ENCODE measurements at places on chromosomes 7 and 10. TPM values are rescaled to one million over a fixed set of nuclear protein-coding genes. Genes with fewer than 3 reads are reported as not detected.

Gene CHST12
- 2.7 TPM for total RNA-seq

Gene MYO1G
- total RNA-seq: under 0.01 TPM

Gene ITGA8
- total RNA-seq: under 0.01 TPM

Gene CPN1
- total RNA-seq: not detected

Gene FBXO24
- 0.47 TPM for total RNA-seq

Gene CALML3
- total RNA-seq: not detected

Gene PIP
- total RNA-seq: not detected

Gene SERPINE1
- 37.9 TPM for total RNA-seq

Gene CYP2C19
- total RNA-seq: not detected

Gene UNCX
- total RNA-seq: not detected

Gene ADCY1
- 3.2 TPM for total RNA-seq

Gene LAMB4
- under 0.01 TPM for total RNA-seq

Gene RAPGEF5
- 0.95 TPM for total RNA-seq

Gene CCZ1B
- 59.0 TPM for total RNA-seq

Gene CCDC146
- 2.1 TPM for total RNA-seq

Gene SSC4D
- total RNA-seq: 0.47 TPM

Gene GDF2
- not detected for total RNA-seq

Gene COL17A1
- 0.94 TPM for total RNA-seq

Gene PPP1R9A
- 0.60 TPM for total RNA-seq

Gene SFRP4
- 0.32 TPM for total RNA-seq

Gene FRAT1
- total RNA-seq: 2.2 TPM

Gene DIP2C
- total RNA-seq: 12.3 TPM

Gene CCDC136
- 18.1 TPM for total RNA-seq

Gene TRIM50
- total RNA-seq: not detected

Gene ACSM6
- not detected for total RNA-seq

Gene MRLN
- total RNA-seq: not detected

Gene PNLIPRP2
- total RNA-seq: not detected

Gene LIPK
- total RNA-seq: not detected

Gene RNF32
- total RNA-seq: 1.3 TPM

Gene PDZD7
- total RNA-seq: 2.0 TPM

Gene HYAL4
- total RNA-seq: not detected

Gene CH25H
- 0.26 TPM for total RNA-seq

Gene ELN
- 6.5 TPM for total RNA-seq
